ENCODE measurements at places on chromosomes 1 and 21. TPM values are rescaled to one million over a fixed set of nuclear protein-coding genes. Genes with fewer than 3 reads are reported as not detected.

- DNase-seq: no peak
These were observed 291.1 kb upstream of the POU3F1 start for GRCh38 chr1:38337711-38338110.

The TMEM269 gene
- total RNA-seq: 0.60 TPM

The TFB2M gene
- 8.0 TPM for total RNA-seq

GRCh38 chr1:1437033-1437903 is 1.8 kb downstream of the VWA1 start:
- no peak for DNase-seq

The PLEKHN1 gene
- total RNA-seq: 0.69 TPM

DNA sequence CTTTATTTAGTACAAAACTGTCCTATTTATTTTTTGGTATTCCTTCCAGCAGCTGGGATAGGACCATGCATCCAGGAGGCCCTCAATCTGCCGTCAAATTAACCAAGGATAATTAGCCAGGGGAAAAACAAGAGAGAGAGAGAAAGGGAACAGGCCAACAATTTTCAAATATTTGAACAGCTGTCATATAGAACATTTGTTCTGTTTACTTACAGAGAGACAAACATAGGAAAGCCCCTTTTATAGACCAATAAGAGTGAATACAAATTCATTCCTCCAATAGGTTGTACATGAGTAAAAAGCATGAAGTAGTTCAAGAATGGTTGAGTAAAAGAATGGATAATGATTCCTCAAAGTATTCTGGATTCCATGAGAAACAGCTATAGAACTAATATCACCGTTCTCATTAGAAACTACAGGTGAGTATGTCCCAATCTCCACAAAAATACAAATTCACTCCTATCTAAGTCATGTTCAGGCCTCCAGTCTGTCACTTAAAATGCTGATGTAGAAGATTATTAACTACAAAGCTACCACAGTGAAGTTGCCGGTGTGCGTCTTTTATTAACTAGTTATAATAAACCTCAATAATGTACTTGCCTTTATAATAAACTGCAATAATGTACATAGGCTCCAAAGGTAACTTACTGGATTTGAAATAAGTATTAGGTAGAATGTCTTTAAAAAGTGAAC is 64.8 kb upstream of the GNG4 start:
- DNase-seq: no peak

DNA sequence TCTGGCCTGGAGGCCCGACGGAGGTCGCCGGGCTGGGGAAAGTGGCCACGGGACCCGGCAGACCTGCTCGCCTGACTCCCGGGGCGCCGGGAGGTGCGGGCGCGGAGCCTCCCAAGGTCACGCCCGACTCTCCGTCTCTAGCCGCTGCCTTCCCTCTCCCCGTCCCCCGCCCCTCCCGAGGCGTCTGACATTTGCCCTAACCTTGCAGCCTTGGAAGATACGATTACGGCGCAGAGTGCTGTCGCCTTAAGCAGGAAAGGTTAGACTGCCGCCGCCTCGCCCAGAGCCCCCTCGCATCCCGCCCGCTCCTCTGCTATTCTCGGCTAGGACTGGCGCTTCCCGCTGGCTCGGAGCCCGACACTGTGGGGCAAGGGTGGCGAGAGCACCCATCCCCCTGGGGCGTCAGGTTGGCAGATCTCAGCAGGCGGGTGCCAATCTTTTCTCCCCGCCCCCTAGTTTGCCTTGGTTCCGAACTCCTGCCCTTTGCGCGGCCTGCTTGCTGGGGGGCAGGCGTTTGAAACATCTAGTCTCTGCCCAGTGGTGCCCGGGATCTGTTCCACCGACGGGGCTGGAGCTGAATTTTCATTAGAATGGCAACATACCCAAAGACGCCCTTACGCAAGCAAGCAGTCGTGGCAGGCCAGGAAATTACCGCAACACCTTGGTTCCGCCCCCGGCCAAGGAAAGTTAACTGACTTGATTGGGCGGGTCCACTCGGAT is 835 bp downstream of the PGM1 start:
- peak; percentile 45 for DNase-seq

All from CD4-positive, alpha-beta T cell (primary cell).